D341Med (cell line): ENCODE measurements at places on chromosomes 13 and 19.
A peak's percentile ranks its signal among the peaks of the same experiment; 100 is the strongest.

DNA sequence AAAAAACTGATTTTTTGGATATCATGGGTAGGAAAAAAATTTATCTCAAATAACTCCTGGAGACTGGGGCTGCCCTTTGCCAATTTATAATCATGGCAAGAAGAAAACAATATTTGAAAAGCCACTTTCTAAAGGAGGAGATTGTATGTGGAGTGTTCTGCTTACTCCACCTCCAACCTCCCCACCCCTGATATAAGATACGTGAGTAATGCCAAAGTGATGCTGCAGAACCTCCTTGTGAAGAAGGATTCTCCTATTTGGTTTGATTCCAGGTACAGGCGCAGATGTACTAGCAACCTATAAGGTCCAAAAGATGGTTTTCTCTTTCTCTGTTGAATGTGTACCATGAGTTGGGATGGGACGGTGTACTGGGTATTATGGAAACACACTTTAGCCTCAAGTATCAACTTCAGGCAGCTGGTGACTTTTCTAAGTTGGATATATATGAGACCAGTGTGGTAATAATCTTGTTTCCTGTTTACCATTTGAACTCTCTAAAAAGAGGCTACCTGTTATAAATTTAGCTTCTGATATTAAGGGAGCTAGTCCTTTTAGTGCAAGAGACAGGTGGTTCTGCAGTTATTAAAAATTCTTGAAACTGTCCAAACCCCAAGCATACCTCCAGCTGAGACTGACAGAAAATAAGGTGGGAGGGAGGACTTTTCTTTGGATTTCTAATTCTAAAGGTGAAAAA, 724.0 kb upstream of the MIR17HG start:
- no peak for DNase-seq

DNA sequence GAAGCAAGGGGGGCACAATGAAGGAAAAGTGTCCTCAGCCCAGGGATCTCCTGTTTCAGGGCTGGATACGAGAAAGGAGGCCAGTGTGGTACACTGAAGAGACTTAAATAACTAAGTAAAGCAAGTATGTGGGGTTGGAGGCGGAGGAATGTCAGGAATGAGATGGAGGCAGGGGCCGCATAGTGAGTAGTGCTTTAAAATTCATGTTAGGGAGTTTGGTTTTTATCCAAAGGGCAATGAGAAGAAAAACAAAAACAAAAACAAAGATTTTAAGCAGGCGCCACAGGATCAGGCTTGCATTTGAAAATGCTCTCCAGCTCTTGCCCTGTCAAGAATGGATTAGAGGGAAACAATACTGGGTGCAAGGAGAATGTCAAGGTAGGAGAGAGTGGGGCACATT, 273.4 kb downstream of the DCLK1 start:
- no peak for DNase-seq

GRCh38 chr19:4115050-4115817, 8.7 kb downstream of the MAP2K2 start:
- DNase-seq, result peak; percentile 63

- DNase-seq, result peak; percentile 68
Observed at GRCh38 chr19:57934820-57935665, at the start of gene ZNF418. ZNF418 (minus strand) TSS chr19:57935402; CDS start chr19:57933822, 1,580 bp downstream.
